ENCODE measurements at places on chromosomes 5 and 9.

- no peak for DNase-seq
These were observed 4.1 kb downstream of the GLRX start for GRCh38 chr5:95818181-95819147.

- no peak for DNase-seq
These were observed 96.5 kb upstream of the PALM2AKAP2 start for GRCh38 chr9:109683521-109683920.

GRCh38 chr5:91977579-91977978 lies 594.5 kb upstream of the ARRDC3 start:
- DNase-seq = no peak

DNA sequence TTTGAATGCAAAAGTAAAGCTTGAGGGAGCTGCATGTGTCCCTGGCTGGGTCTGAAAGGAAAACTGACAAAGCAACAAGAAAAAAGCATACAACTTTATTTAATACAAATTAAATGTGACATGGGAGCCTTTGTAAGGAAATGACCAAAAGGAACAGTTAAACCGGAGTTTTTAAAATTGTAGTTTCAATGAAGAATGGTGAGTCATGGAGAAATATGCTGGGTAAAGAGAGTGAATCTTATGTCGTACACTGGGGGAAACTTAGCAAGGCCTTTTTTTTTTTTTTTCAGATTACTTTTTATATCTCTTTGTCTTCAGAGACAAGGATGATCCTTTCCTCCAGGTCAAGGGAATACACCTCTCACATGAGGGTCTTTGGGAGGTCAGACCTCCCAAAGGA lies 50.1 kb upstream of the FBXL17 start:
- no peak for DNase-seq

GRCh38 chr9:21576331-21577189 lies 94.4 kb upstream of the IFNE start:
- no peak for DNase-seq
